ENCODE measurements at places on chromosomes 16 and 17. TPM values are rescaled to one million over a fixed set of nuclear protein-coding genes. Genes with fewer than 3 reads are reported as not detected.
A peak's percentile ranks its signal among the peaks of the same experiment; 100 is the strongest.

GRCh38 chr16:50293994-50294855 is 27.9 kb downstream of the ADCY7 start:
- no peak overlapping the region for H3K27ac ChIP-seq
- no peaks in the 10 kb centered on the region for H3K4me1 ChIP-seq
- DNase-seq, result no peak
- no peak overlapping the region for H3K4me3 ChIP-seq

DNA sequence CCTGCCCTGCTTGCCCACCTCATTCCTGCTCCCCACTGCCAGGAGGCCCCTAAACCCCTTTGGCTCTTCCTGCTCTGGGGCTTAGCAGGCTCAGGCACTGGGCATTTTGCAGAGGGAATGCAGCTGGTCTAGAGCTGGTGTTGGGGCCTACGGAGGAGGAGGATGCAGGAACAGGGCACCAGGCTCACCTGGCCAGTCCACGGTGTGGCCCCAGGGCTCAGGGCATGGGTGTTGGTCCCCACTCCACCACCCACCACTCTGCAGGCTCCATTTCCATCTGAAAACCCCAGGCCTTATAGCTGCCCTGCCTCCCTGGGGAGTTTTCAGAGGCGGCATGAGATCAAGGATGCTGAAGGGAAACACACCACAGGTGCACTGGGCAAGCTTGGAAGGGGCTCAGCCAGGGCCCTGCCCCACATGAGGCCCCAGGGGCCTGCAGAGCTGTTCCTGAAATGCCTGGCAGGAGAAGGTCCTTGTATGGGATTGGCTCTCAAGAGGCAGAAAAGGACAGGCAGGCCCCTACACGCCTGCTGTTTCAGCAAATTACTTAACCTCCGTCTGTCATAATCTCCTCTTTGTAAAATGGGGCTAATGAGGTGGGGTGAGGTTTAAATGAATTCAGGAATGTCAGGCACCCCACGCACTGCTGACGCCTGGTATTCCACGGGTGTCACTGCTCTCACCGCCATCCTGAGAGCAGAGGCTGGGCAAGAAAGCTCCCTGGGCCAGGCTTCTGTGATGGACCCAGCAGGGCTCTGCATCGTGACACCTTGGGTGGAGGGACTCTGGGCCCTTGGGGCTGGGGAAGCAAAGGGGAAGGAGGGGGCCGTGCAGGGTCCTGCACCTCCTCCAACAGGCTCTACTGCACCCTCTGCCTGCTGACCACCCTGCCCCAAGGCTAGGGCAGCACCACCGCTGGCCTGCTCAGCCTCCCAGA is 9.3 kb downstream of the SLC47A2 start:
- H3K27me3 ChIP-seq, result no peaks in the 10 kb centered on the region
- H3K4me1 ChIP-seq, result peaks cover 39% of the 10 kb centered on the region
- H3K4me3 ChIP-seq, result no peak overlapping the region
- H3K27ac ChIP-seq, result peak overlapping the region; percentile 66

DNA sequence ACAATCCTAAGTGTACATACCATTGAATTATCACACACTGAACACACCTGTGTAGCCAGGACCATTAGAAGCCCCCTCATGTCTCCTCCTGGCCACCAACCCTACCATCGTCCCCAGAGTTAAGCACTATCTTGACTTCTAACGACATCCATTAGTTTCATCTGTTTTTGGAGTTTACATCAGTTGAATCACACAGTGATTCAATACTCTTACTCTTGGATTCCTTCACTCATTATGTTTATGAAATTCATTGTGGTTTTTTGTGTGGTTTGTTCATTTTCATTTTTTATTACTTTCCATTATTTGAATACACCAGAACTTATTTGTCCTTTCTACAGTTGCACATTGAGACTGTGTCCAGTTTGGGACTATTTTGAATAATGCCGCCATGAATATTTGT is 13.6 kb downstream of the DRC7 start:
- no peak overlapping the region for H3K4me3 ChIP-seq
- H3K4me1 ChIP-seq, result no peaks in the 10 kb centered on the region
- no peak for DNase-seq
- no peaks in the 10 kb centered on the region for H3K36me3 ChIP-seq
- no peak overlapping the region for H3K27ac ChIP-seq

DNA sequence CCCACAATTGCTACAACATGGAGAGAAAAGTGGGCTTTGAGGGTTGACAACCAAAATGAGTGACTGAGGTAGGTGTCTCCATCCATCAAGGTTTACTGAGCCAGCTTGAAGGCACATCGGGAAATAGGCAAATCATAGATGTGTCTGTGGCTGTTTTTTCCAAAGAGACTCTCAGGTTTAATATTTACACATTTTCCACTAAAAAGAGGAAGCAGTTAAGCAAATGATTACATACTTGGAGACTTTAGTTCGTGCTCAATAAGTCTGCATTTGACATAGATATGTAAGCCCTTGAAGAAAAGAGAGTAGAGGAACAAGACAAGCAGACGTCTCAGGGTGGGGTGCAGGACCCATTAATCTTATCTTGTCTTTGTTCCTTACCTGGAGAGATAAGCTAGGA is 148.9 kb upstream of the COX10 start:
- H3K4me3 ChIP-seq, result no peak overlapping the region
- no peaks in the 10 kb centered on the region for H3K36me3 ChIP-seq
- H3K27ac ChIP-seq, result no peak overlapping the region
- no peak for DNase-seq
- H3K27me3 ChIP-seq, result peaks cover 2% of the 10 kb centered on the region

- H3K4me1 ChIP-seq, result peaks cover 21% of the 10 kb centered on the region
- H3K36me3 ChIP-seq, result no peaks in the 10 kb centered on the region
- no peaks in the 10 kb centered on the region for H3K27me3 ChIP-seq
- H3K27ac ChIP-seq, result peak overlapping the region; percentile 41
- H3K4me3 ChIP-seq, result no peak overlapping the region
- no peak for DNase-seq
These were observed 23.2 kb downstream of the ZNF652 start for GRCh38 chr17:49338883-49339282.

DNA sequence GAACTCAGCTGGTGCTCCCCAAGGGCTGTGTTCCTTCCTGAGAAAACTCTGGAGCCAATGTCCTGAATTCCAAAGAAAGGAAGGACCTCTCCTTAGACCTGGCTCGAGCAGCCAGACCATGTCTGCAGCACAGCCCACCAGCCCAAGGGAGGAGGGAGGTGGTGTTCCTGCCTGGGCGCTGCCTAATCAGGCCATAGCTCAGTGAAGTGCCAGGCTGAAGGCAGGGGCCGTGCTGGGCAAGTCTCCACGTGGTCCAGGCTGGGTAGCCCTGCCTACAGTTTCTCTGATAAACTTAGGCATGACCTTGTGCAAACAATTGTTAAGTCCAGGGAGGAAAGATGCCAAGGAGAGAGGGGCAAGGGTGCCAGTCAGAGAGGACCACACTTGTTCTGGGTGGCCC is 76.8 kb downstream of the MPRIP start:
- H3K27me3 ChIP-seq, result no peaks in the 10 kb centered on the region
- no peak for DNase-seq
- H3K4me3 ChIP-seq, result no peak overlapping the region
- no peak overlapping the region for H3K27ac ChIP-seq

GRCh38 chr16:87541147-87541871 is 48.5 kb upstream of the ZCCHC14 start:
- peaks cover 32% of the 10 kb centered on the region for H3K27me3 ChIP-seq
- no peaks in the 10 kb centered on the region for H3K36me3 ChIP-seq
- no peak overlapping the region for H3K4me3 ChIP-seq
- no peak for DNase-seq
- no peaks in the 10 kb centered on the region for H3K4me1 ChIP-seq
- no peak overlapping the region for H3K27ac ChIP-seq

DNA sequence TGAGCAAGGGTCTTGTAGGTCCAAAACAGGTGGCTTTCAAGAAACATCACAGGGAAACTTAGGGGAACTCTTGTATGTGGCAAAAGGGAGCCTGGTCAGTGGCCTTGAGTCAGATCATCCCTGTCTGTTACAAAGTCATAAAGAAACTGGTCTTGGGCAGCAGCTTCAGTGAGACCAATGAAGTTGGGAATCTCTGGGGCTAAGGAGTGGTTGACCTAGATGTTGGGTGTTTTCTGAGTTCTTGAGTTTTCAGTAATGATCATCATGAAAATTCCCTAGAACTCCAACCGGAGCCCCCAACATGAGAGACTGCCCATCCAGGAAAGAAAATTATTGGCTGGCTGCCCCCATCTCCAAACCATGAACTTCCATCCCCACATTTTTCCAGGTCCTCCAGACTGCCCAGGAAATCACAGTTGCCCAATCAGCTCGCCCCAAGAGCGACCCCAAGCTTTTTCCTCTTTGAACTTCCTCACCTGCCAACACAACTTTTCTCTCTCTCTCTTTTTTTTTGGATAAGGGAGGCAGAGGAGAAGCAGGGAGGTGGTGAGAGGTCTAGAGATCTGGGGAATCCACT is 3.9 kb downstream of the CCR7 start:
- H3K4me3 ChIP-seq, result no peak overlapping the region
- peaks cover 30% of the 10 kb centered on the region for H3K27me3 ChIP-seq

- no peak for DNase-seq
- H3K4me1 ChIP-seq, result peaks cover 9% of the 10 kb centered on the region
- H3K27me3 ChIP-seq, result peaks cover 71% of the 10 kb centered on the region
- no peak overlapping the region for H3K4me3 ChIP-seq
- H3K27ac ChIP-seq, result no peak overlapping the region
- no peaks in the 10 kb centered on the region for H3K36me3 ChIP-seq
These were observed 175.9 kb downstream of the IRF8 start for GRCh38 chr16:86074651-86075487.

DNA sequence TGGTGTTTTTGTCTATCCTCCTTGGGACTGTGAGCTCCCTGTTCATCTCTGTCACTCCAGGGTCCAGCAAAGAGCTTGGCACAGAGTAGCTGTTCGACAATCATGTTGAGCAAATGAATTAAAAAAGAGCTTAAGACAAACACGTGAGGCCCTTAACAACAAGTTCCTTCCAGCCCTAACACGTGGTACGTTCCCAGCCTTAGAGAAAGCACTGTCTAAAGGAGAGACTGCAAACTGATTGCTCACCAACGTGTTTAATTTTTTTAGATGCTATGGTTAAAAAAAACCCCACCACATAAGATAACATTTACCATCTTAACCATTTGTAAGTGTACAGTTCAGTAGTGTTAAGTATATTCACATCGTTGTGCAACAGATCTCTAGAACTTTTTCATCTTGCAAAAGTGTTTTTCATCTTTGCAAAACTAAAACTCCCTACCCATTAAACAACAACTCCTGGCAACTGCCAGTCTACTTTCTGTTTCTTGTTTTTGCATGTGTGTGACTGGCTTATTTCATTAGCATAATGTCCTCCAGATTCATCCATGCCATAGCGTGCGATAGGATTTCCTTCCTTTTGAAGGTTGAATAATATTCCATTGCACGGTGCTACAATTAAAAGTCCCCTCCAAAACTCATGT is 28.2 kb downstream of the LAT start:
- DNase-seq, result no peak
- H3K27ac ChIP-seq, result no peak overlapping the region
- H3K36me3 ChIP-seq, result no peaks in the 10 kb centered on the region
- H3K4me3 ChIP-seq, result no peak overlapping the region
- peaks cover 7% of the 10 kb centered on the region for H3K27me3 ChIP-seq
- no peaks in the 10 kb centered on the region for H3K4me1 ChIP-seq

DNA sequence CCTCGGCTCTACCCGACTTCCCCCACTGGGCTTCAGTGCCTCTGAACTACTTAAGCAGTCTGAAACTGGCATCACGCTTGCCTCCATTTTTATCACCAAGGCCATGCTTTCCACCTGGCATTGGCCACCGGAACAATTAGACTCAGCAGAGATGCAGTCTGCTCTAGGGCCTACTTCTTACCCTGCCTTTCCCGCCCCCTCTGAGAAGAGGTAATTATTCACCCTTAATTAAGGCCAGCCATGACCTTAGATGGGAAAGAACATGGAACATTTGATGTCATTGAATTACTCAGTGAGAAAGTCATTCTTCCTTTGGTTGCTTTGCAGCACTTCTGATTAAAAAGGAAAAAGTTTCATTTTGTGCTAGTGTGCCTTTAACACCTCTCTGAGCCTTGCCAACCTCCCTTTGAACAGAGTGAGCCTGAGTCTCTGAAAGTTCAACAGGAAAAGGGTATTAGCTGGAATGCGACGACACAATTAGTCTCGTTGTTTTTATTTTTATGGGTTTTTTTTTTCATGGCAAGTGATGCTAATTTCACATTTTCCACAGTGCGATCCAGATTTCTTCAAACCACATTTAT is 60.9 kb upstream of the TNRC6A start:
- no peak overlapping the region for H3K4me3 ChIP-seq
- no peaks in the 10 kb centered on the region for H3K36me3 ChIP-seq
- peaks cover 3% of the 10 kb centered on the region for H3K27me3 ChIP-seq
- no peak for DNase-seq
- H3K4me1 ChIP-seq, result peaks cover 16% of the 10 kb centered on the region

DNA sequence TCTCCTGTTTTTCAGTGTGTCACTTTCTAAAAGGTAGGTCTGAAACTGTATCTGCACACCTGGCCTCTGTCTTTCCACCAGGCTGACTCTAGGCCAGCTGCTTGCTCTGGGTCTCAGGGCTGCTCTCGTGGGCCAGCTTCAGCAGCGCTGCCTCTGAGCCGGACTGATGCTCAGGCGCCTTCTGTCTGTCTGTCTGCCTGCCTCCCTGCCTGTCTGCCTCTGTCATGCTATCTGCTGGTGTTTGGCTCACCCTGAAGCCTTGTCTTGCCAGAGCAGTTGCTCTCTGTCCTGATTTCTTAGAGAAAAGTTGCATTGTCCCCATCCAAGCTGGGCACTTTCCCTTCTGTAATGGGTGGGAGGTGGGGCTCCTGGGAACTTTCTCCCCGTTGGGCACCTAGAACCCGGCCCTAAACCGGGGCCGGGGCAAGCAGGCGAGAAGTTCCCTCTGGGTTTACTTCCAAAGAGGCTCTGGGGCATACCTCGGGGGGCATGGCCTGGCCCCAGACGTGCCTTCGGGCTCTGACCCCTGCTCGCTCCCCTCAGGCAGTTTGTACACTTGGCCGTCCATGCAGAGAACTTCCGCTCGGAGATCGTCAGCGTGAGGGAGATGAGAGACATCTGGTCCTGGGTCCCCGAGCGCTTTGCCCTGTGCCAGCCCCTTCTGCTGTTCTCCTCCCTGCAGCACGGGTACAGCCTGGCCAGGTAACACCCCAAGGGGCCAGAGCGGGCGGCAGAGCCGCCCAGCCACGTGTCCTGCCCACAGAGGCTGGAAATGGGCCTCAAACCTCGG is 15.9 kb upstream of the ATP6V0C start:
- H3K4me1 ChIP-seq, result peaks cover 12% of the 10 kb centered on the region
- H3K27ac ChIP-seq, result peak overlapping the region; percentile 69
- H3K4me3 ChIP-seq, result no peak overlapping the region

The SCO1 gene
- 29.8 TPM for total RNA-seq

The SLC52A1 gene
- 0.20 TPM for total RNA-seq

The OTOP3 gene
- not detected for total RNA-seq

The SLC9A5 gene
- 2.9 TPM for total RNA-seq

The SLC13A5 gene
- 0.47 TPM for total RNA-seq

The SNX20 gene
- total RNA-seq, result not detected

The EPX gene
- not detected for total RNA-seq

The AGRP gene
- total RNA-seq, result not detected

The MYH1 gene
- not detected for total RNA-seq

The CACNG5 gene
- not detected for total RNA-seq

Data from mesothelial cell of epicardium (in vitro differentiated cells).